Prostate gland (tissue), 2 donors: ENCODE measurements at places on chromosomes 1 and 21. TPM values are rescaled to one million over a fixed set of nuclear protein-coding genes. Genes with fewer than 3 reads are reported as not detected.
A peak's percentile ranks its signal among the peaks of the same experiment; 100 is the strongest.

DNA sequence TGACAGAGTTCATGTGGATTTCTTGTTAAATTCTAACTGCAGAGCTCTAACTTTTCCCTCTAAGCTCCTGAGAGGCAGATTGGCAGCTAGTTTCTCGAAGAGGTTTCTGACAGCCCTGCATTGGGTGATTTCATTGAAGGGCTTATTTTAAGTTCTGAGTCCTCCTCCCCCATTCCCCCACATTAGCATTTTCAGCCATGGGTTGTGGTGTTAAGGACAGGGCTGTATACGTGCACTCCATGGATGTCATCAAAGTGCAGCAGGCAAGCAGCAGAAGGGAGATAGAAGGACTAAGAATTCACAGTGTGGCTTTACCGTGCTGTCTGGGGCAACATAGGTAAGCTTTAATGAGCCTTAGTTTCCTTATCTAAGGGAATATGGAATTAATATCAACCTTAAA, 19.0 kb downstream of the CRYZ start:
- no peaks in the 10 kb centered on the region for H3K4me1 ChIP-seq
- no peaks in the 10 kb centered on the region for H3K27me3 ChIP-seq
- DNase-seq, result no peak

- no peak overlapping the region for H3K27ac ChIP-seq
- H3K4me3 ChIP-seq, result no peak overlapping the region
- no peaks in the 10 kb centered on the region for H3K4me1 ChIP-seq
These were observed 20.8 kb upstream of the BLACAT1 start for GRCh38 chr1:205476648-205477047.

DNA sequence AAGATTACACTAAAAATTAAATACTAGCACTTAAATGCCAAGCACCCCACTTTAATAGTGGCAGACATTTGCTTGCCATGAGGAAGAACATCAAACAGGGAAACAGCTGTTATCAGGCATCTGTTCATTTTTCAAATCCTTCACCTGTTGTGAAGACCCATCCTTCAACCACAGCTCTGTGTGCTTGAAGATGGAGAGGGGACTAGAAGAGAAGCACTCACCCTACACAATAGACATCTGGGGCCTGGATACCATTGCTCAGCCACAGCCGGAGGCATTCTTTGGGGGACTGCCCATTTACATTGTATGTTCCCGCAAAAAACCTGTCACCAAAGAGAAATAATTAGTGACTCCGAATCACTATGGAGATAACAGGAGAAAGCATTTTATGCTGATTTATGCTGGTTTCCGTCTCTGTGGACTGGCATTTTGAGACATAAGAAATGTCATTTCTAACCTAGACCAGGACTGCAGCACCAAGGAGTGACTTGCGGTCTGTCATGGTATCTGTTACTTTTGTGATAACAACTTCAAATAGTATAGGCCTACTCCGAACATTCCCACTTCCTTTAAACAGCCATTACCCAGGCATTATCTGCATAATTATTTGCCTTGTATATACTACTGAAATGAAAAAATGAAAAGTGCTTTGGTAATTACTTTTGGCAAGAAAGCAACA, 28.8 kb upstream of the MTF1 start:
- H3K36me3 ChIP-seq, result peaks cover 9% of the 10 kb centered on the region
- no peak for DNase-seq
- H3K27me3 ChIP-seq, result no peaks in the 10 kb centered on the region

DNA sequence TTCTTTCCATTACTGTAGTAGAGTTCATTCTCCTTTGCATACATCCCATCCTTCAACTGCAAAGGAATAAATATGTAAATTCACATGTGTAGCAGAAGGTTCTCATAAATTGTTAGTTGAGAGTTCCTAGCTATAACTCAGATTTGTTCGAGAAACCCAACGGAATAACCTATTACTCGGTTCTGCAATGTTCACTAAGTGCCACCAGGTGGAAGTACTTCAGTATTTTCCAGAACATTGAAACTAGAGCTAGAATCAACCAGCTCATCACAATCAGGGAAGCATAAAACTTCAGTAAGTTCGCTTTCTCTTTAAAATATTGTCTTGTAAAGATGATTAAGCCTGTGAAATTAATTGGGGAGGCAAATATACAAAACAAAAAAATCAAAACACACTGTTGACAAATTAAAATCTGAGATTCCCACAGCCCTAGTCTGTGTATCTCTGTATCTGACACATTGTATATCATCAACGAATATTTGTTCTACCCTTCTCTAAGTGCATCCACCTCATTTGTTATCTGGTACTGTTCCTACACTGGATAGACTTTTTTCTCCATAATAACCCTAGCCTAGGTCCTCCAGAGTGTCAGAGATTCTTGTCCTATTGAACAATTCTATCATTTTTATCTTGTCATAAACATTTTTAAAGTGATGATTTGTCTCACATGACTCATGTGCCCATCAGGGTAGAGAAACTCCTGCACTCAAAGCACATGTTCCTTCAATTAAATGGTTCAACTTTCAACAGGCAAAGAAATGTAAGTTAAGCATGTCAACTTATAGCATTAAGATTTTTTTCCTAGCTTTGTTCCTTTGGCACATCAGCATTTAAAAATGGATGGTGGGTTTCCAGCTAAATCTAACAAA, 31.9 kb downstream of the MROH9 start:
- H3K4me1 ChIP-seq, result no peaks in the 10 kb centered on the region
- no peaks in the 10 kb centered on the region for H3K36me3 ChIP-seq
- no peaks in the 10 kb centered on the region for H3K27me3 ChIP-seq
- H3K4me3 ChIP-seq, result no peak overlapping the region
- no peak overlapping the region for H3K27ac ChIP-seq

- DNase-seq, result no peak
- H3K36me3 ChIP-seq, result no peaks in the 10 kb centered on the region
- H3K27ac ChIP-seq, result no peak overlapping the region
- no peak overlapping the region for H3K4me3 ChIP-seq
- H3K4me1 ChIP-seq, result no peaks in the 10 kb centered on the region
These were observed 12.3 kb downstream of the RAVER2 start for GRCh38 chr1:64757213-64757612.

DNA sequence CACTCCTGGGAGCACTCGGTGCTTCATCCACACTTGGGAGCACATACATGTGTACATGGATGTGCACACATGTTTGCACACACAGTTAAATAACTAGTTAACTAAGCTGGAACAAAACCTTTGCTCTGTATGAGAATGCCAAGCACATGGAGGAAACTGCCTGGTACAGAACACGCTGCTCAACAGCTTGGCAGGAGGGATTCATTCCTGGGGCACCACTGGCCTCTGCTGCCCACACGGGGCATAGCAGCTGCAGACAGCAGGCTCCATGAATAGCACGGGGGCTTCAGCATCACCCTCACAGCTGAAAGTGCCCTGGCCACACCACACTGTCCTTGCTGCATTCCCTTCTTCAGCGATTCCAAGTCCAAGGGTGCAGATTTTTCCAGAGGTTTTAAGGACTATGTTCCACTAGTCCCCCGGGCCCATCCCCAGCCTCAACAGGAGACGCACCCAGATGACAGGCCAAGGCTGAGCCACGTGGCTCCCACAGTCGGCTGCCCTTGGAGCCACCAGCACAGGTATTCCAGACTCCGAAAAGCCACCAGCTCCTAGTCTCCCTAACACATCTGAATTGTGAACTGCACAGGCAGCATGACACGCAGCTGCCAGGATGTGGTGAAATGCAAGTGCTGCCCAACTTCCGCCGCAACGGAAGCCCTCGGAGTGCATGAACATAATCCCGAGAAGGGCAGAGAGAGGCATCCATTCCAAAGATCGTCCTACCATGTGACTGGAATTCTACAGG, 16.9 kb downstream of the NPHP4 start:
- H3K4me1 ChIP-seq, result no peaks in the 10 kb centered on the region
- H3K27ac ChIP-seq, result no peak overlapping the region
- peak; percentile 44 for DNase-seq
- no peaks in the 10 kb centered on the region for H3K36me3 ChIP-seq
- H3K27me3 ChIP-seq, result no peaks in the 10 kb centered on the region
- no peak overlapping the region for H3K4me3 ChIP-seq

- H3K4me1 ChIP-seq, result no peaks in the 10 kb centered on the region
- no peaks in the 10 kb centered on the region for H3K36me3 ChIP-seq
- no peaks in the 10 kb centered on the region for H3K27me3 ChIP-seq
- no peak overlapping the region for H3K4me3 ChIP-seq
- H3K27ac ChIP-seq, result no peak overlapping the region
- DNase-seq, result no peak
These were observed 391.1 kb downstream of the PLPP3 start for GRCh38 chr1:56188221-56188620.

The PSRC1 gene
- total RNA-seq, result 40.0 TPM

The FCRL1 gene
- total RNA-seq, result not detected

The INTS7 gene
- 12.5 TPM for total RNA-seq

The CA6 gene
- not detected for total RNA-seq

The SPATA45 gene
- total RNA-seq, result not detected

The UTS2 gene
- total RNA-seq, result not detected

The KRTAP21-2 gene
- not detected for total RNA-seq

The TRABD2B gene
- total RNA-seq, result 2.1 TPM
